ENCODE measurements at places on chromosomes 5 and 9.

- DNase-seq = no peak
Observed at GRCh38 chr5:176677209-176677939, 30.1 kb downstream of the TSPAN17 start.

DNA sequence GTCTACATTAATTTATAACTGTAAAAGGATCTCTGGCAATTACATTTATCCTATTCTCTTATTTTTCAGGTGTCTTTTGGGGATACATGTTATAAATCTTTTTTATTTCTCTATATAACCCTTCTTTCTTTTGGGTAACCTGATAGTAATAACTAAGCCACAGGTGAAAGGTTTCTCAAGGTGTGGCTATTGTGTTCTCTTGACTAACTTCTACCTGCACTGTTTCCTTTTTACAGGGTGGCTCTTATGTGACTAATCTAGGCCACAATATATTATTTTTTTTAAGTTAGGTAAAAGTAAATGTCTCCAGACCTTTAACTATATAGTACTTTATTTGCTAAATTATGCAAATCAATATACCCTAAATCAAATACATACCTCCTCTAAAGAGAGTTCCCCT is 193.2 kb downstream of the EFNA5 start:
- DNase-seq = no peak

DNA sequence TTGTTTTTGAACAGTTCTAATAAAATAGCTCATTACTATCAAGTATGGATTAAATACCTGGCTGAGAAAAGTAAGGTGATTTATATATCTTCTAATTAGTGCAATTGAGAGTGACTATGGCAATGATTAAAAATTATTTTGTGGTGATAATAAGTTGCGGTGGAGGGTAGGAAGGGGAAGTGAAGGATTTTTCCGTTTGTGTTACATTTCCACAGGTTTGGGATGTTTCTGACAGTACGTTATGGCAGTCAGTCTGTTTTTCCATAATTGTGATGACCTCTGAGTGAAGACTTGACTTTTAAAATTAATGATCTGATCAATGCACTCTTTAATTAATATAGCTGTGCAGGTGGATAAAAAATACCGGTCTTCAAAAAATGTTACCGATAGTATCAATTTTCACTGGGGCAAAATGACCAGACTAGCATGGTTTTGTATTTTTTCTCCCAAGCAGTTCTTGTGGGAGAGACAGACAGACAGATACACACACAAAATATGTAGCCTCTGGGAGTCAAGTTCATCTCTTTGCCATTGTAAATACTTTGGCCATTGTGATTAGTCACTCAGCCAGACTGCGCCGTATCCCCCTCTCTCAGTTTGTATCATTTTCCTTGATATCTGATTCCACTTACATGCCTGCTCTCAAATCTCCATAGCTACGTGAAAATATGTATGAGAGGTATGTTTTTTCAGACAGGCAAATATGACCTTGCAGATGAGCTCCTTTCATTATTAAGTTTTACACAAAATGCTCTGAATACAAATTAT is 60.2 kb downstream of the ARHGAP26 start:
- DNase-seq = no peak

- DNase-seq = no peak
Observed at GRCh38 chr5:133499895-133500294, 112.4 kb downstream of the FSTL4 start.

GRCh38 chr5:105708442-105708841 is 1962.3 kb downstream of the EFNA5 start:
- no peak for DNase-seq

DNA sequence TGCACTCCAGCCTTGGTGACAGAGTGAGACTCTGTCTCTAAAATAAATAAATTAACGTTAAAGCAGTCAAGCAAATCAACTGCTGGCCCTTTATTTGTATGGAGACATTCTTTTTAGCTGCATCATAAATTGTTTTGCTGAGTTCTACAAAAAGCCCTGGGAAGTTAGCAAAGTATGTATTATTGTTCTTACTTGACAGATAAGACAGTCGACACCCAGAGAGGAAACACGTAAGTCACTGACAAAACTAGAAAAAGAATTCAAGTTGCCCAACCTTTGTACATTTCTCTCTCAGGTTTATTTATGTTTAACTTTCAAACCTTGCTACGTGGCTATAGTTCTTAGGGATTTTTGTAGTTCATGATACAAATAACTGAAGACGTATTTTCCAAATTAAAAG is 40.4 kb upstream of the MACIR start:
- DNase-seq = no peak
